ENCODE measurements at places on chromosomes 5 and 9. TPM values are rescaled to one million over a fixed set of nuclear protein-coding genes. Genes with fewer than 3 reads are reported as not detected.

The SHB gene
- total RNA-seq = 6.3 TPM

The OR1L8 gene
- 0.66 TPM for total RNA-seq

The SUSD3 gene
- 4.2 TPM for total RNA-seq

The PCDHA12 gene
- total RNA-seq = 10.5 TPM

DNA sequence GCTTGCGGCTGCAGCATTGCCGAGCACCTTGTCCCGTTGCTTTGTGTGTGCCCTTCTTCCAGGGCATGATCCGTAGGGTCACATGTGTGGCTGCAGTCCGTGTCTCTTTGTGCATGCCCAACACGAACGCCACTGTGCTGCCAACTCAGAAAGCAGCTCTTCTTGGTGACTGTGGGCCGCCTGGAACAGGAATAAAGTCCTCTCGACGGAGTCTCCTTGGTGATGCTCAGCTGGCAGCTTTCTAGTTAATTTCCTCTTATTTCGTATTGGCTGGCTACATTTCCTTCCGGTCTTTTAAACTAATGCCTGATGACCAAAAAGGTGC lies 5.8 kb downstream of the EXOC3 start:
- H3K36me3 ChIP-seq = peaks cover 83% of the 10 kb centered on the region
- no peaks in the 10 kb centered on the region for H3K4me1 ChIP-seq
- DNase-seq = no peak
- no peak overlapping the region for H3K27ac ChIP-seq
- no peaks in the 10 kb centered on the region for H3K27me3 ChIP-seq
- no peak overlapping the region for H3K4me3 ChIP-seq

- H3K36me3 ChIP-seq = no peaks in the 10 kb centered on the region
- no peaks in the 10 kb centered on the region for H3K27me3 ChIP-seq
- peak overlapping the region; percentile 52 for H3K27ac ChIP-seq
- no peak for DNase-seq
- no peaks in the 10 kb centered on the region for H3K4me1 ChIP-seq
- H3K4me3 ChIP-seq = no peak overlapping the region
Measured at GRCh38 chr5:58890265-58890664, 307.4 kb downstream of the RAB3C start.

Measured in tibial nerve (tissue), 4 donors.